PC-3 (cell line): ENCODE measurements at places on chromosomes 12 and 14. TPM values are rescaled to one million over a fixed set of nuclear protein-coding genes. Genes with fewer than 3 reads are reported as not detected.

- DNase-seq, result peak; percentile 88
Measured at GRCh38 chr12:50620109-50620977, 115.6 kb downstream of the DIP2B start.

GRCh38 chr14:65840118-65840751, 427.7 kb downstream of the FUT8 start:
- DNase-seq, result no peak

DNA sequence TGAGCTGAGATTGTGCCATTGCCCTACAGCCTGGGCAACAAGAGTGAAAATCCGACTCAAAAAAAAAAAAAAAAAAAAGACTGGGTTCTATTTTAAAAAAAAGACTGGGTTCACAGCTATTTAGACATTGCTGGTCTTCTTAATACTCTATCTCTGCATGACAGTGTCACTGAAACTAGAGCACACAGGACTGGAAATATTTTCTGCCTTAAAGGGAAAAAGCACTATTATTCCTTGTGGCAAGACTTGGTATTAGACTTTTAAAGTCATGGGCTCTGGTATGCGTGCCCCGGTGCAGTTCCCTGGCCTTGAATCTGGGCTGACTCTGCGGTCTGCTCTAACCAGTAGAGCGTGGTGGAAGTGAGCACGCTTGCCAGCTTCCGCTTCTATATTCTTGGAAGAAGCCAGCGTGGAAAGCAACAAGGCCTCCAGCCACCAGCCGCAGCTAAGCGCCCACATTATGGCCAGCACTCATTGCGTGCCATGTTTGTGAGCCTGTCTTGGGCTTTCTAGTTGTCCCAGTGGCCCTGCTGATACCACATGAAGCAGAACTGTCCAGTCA, 31.3 kb downstream of the PRKAB1 start:
- DNase-seq, result no peak

DNA sequence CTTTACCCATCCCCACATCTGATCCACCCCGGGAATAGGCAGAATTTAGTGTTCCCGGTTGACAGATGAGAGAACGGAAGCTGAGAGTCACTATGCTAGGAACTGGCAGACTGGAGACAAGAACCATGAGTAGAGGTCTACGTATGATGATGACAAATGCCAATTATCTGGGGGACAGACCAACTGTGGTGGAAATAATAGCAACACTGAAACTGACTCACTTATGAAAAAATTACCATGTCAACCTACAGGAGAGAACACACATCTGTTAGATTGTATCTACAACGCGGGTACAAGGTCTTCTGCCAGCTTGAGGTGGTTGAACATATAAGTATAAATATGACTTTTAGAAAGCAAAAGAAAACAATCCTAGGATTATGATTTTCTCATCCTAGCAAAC, 15.4 kb upstream of the SELPLG start:
- no peak for DNase-seq

The CIDEB gene
- not detected in 2 replicates for total RNA-seq

The NIN gene
- total RNA-seq, result 34.3 and 40.1 TPM in 2 replicates

The SLCO1B1 gene
- total RNA-seq, result not detected in 2 replicates
